ENCODE measurements at places on chromosomes 7 and 10.

DNA sequence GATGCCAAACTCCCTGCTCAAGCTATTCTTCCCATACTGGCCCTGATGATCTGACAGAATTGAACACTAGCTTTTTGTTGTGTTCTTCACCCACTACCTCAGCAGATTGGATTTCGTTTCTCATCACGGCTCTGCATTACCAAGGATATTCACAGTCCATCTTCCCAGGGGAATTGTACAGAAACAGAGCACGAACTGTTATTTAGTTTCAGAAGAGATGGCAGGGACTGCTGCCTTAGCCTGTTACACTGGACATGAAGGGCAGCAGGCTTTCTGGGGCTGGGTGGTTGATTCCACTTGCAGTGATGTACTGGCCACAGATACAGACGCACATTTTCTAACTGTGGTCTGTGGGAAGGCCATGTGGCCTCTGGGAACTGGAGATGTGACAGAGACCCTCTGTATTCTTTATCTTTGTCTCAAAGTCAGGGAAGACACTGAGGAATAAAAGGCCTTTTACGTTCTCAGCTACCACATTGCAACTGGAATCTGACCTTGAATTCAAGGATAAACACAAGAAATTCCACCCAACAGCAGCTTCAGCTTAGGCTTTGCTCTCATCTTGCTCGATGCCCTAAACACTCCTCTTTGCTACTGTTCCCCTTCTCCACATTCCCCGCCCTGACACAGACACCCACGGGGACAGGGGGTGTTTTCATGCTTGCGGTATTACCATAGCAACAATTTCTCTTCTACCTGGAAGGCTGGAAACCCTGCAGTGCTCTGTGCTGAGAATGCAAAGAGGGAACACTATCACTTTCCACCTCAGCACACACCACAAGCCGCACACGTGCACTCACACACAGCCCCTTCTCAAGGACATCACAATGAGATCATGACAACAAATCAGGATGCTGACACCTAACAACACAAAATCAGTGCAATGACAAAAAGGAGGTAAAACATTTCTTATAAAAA, 81.7 kb downstream of the RNF216 start:
- DNase-seq = peak; percentile 85

DNA sequence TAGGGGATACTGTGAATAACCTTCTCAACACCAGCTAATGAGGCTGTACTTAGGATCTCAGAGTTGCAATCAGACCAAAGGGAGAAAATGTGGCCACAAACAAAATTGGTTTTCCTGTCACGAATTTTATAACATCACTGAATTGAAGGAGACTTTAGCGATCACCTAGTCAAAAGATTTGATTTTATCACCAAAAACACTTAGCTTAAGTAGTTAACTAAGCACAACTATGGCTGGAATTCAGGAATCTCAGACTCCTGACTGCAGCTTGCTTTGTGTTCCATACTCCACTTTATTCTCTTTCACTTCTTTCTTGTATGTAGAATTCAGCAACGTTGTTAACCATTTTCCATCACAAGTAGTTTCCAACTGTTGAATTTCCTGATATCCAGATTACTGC, 152.0 kb downstream of the SLC16A9 start:
- DNase-seq = no peak

DNA sequence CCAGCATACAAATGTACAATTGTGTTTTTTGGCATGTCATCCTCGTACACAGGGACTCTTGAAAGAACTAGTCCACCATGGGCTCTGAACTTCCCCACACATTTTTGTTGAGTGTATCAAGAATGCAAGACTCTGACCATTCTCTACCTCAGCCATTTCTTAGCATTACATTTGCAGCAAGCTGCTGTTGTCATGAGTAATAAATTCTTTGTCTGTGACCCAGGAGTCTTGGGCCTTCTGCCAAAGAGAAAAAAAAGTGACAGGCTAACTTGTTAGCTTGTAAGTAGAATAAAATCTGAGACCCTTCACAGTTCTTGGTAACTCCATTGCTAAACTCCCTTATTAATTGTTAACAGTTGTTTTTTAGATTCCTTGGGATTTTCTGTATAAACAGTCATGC, 542.3 kb upstream of the MBL2 start:
- DNase-seq = no peak

- DNase-seq = no peak
These were observed 64.3 kb downstream of the ZRANB1 start for GRCh38 chr10:125006188-125006680.

DNA sequence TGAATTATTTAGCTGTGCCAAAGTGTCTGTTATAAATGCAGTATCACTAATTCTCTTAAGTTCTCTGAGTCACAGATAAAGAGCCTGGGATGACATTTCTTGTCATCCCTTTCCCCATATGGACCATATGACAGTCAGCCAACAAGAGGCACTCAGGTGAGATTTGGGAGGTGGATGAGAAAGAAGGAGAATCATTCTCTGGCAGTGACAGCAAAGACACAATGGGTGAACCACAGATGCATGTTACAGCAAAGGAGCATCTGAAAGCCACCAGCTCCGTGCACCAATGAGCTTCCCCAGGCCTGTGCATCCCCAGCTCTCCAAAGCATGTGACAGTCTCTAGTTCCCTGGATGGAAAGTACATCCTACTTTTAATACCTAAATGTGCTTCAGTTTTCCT, 10.8 kb downstream of the GIMAP6 start:
- DNase-seq = peak; percentile 34

GRCh38 chr10:7314170-7314569, 96.7 kb downstream of the SFMBT2 start:
- no peak for DNase-seq

DNA sequence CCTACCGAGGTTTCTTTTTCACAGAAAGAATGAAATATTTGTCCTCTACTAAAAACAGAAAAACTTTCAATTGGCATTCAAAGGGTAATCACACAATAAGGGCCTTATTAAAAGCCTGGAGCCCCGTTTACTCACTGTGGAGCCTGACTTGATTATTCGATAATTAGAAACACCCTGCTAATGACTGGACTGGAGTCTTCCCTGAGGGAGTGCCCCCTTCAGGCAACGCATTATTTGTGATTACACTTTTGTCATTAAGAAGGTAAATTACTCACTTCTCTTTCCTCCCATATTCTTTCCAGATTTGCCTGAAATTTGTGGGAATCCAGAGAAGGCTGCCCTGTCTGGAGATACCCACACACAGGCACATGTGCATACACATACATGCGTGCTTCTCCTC, 444.2 kb upstream of the NPVF start:
- DNase-seq = no peak

DNA sequence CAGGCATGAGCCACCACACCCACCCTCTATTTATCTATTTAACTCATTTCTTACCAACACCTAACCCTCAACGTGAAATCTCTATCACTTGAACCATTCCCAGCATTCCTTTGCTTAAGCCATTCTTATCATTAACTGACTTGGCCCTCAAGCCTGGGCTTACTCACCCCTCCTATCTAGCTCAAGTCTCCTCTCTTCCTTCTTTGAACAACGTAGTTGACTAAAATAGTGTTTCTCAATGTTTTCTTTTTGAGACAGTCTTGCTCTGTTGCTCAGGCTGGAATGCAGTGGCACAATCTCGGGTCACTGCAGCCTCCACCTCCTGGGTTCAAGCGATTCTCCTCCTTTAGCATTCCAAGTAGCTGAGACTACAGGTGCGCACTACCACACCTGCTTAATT, 7.0 kb downstream of the ANXA7 start:
- no peak for DNase-seq

- DNase-seq = no peak
These were observed 22.8 kb downstream of the GNA12 start for GRCh38 chr7:2821161-2821841.

GRCh38 chr10:28880683-28880950, 203.3 kb downstream of the BAMBI start:
- no peak for DNase-seq

- DNase-seq = no peak
These were observed 111.6 kb downstream of the ARHGAP22 start for GRCh38 chr10:48493083-48493871.

DNA sequence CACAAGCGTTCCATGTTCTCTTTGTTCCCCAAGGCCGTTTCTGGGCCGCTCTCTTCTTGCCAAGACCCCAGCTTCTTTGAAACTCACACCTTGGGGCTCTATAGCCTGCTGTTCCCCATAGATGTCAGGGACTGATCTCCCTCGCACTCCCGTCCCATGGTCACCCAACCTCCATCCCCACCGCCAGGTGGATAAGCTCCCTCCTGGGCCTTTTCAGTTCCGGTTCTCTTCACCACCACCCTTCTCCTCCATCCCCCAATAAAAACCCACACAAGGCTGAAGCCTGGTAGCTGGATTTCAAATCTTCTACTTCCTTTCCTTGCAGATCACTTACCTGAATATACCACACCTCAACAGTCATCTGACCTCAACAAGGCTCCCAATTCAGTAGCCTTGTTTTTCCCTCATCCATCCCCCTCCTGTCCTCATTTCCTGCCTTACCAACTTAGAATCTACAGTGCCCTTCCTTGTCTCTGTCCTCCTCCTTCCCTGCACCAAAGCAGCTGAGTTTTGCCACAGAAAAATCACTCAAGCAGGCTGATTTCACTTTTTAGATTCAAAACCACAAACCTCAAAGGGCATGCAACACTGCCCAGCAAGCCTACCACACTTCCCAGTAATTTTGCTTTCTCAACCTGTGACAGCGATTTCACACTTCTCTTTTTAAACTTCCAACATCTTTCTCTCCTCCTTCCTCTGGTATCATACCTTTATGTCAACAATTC, 7.7 kb downstream of the SLC37A3 start:
- DNase-seq = no peak

DNA sequence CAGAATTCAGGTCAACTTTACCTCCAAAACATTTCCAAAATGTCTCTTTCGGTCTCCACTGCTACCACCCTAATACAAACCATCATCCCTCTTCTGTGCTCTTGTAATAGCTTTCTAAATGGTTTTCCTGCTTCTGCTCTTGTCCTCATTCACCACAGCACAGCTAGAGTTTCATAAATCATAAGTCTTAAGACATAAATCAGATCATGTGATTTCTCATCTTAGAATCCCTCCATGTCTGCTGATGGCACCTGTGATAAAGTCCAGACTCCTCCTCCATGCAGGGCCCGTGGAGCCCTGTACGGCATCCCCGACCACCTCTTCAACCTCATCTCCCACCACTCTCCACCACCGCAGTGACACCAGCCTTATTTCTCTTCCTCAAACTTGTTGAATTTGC, 212.3 kb upstream of the MKLN1 start:
- no peak for DNase-seq

DNA sequence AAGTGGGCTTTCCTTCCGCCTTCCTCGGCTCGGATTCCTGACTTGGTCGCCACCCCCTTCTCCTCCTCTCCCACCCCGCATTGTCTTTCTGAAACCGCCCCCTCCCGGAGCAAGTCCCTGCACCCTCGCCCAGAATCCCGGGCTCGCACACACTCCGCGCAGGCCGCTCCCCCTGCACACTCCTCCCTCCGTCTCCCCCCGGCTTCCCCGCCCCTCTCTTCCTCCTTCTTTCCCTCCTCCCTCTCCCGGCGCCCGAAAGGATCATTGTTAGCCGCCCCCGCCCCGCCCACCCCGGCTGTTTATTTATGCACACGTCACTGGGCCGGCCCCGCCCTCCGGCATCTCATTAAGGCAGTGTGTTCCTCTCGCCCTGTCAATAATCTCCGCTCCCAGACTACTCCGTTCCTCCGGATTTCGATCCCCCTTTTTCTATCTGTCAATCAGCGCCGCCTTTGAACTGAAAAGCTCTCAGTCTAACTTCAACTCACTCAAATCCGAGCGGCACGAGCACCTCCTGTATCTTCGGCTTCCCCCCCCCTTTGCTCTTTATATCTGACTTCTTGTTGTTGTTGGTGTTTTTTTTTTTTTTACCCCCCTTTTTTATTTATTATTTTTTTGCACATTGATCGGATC, at the start of gene TCF7L2:
Gene TCF7L2 (plus strand): TSS at position 373 of the 633 bp plus-strand sequence. CDS start 510 bp downstream, outside the sequence.
- no peak for DNase-seq

DNA sequence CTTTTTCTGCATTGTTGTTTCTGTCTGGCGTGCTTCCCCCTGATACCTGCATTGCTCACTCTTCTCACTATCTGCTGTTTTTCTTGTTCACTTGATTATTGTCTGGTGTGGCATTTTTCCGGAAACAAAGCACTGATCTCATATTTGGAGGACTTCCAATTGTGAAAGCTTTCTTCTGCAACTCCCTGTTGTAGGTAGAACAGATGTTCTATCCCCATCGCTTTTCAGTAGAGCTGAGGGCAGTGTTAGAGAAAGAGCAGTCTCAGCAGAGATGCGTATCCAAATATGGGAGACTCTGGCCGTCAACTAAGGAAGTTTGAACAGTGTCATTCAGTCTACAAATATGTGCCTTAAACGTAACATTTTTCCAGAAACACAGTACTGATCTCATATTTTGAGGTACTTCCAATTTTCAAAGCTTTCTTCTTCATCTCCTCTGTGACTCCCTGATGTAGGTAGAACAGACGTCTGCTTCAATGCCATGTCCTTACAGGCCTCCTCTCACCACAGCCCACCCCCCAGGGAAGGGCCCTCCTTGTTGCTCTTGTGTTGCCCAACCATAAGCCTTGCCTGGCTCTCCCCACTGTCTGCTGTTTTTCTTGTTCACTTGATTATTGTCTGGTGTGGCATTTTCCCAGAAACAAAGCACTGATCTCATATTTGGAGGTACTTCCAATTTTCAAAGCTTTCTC, 27.1 kb upstream of the GJD4 start:
- DNase-seq = no peak

- no peak for DNase-seq
These were observed 129.4 kb upstream of the ZNF746 start for GRCh38 chr7:149626972-149627371.

DNA sequence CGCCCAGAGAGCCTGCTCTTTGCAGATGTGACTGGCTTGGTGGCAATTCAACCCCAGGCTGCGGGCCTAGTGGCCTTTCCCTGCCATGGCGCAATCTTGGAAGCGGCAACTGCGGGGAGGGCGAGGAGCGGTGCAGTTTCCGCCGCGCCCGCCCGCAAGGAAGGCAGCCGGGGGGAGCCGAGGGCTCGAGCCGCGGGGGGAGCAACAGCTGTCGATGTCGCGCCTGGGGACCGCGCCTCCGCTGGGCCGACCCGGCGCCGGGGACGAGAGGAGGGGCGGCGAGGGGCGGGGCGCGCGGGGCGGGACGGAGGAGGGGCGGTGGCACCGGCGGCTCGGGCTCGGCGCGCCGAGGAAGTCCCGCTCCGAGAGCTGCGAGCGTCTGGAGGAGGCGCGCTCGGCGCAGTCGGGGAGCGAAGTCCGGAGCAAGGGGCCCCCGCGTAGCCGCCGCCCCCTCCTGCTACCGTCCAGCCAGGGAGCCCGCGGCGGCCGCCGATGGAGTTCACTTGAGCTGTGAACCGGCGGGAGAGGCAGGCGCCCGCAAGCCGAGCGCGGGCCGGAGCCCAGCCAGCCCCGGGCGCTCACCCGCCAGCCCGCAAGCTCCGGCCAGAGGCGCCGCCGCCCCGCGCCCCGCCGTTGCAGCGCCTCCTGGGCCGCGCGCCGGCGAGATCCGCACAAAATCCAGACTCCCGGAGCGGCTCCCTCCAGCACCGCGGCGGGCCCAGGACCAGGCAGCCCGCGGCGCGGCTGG, 438.1 kb upstream of the GALNT17 start:
- DNase-seq = no peak

- DNase-seq = no peak
These were observed 116.4 kb upstream of the MKI67 start for GRCh38 chr10:128242641-128243040.

- no peak for DNase-seq
These were observed 64.0 kb upstream of the EGR2 start for GRCh38 chr10:62880162-62880561.
